Mucosa of gallbladder (tissue), 1 donor: ENCODE measurements at places on chromosomes 12 and 14. TPM values are rescaled to one million over a fixed set of nuclear protein-coding genes. Genes with fewer than 3 reads are reported as not detected.

GRCh38 chr12:118866346-118866745 lies 115.0 kb upstream of the SRRM4 start:
- DNase-seq, result no peak

DNA sequence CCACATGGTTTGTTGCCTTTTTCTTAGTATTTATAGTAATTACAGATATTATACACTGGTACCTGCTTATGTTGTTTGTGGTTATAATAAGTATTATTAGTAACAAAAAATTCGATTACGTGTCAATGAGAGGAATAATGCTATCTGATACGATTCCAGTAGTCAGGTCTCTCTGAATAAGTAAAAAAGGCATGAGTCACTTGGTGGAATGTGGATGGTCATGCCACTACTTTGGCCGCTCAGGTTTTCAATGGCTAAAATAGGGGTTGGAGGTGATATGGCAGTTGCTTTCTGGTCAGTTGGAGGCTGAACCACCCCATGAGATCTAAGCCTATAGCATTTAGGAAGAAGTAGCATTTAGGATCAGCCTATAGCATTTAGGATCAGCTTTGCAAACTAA lies 255.9 kb downstream of the NPAS3 start:
- no peak for DNase-seq

DNA sequence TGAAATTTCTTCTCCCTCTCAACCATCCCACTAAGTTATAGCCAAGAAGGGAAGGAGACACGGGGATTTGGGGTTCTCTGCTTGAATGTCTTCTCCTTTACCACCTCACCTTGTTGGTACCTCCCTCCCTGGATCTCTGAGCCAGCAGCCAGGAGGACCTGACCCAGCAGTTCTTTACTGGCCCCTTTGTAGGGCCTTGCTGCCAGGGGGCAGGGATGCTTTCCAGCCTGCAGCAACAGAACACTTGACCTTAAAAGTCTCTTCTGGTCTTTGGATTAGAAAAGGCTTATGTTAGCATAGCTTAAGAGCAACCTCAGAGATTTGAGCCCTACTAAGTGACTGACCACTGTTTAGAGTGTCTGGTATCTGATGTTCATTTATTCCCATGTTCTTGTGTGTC lies 10.4 kb downstream of the MLEC start:
- DNase-seq, result no peak

- DNase-seq, result no peak
Observed at GRCh38 chr12:90575995-90576394, 379.0 kb downstream of the CCER1 start.

DNA sequence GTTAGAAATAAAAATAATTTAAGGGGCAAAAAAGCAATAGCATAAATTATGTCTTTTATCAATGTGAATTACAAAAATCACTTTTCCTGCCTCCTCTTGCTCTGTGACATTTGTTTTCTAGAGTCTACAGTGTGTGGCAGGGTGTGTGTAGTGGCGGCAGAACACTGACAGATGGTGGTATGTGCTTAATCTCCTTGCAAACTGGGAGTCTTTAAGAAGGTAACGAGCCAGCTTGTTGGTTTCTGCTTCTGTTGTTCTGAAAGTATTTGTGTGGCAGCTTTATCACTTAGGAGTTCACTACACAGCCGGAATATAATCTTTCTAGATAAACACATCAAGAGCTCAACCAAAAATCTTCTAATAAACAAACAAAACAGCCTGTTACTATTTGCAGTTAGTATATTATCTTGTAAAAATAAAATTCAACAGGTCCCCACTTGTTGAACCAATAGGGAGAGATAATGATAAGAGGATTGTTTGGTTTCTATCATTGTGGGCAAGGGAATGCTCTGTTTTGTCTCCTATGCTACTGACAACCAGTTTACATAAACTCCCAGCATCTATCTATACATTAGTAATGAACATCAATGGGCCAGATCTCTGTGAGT lies 13.0 kb downstream of the CDKL1 start:
- DNase-seq, result no peak

GRCh38 chr12:110844551-110845338 lies 2.0 kb upstream of the CCDC63 start:
- no peak for DNase-seq

GRCh38 chr14:65791191-65791981 lies 378.9 kb downstream of the FUT8 start:
- no peak for DNase-seq

- DNase-seq, result no peak
Observed at GRCh38 chr12:54374562-54375258, 9.8 kb downstream of the ZNF385A start.

- DNase-seq, result no peak
Observed at GRCh38 chr14:24139272-24139934, 2.0 kb downstream of the EMC9 start.

DNA sequence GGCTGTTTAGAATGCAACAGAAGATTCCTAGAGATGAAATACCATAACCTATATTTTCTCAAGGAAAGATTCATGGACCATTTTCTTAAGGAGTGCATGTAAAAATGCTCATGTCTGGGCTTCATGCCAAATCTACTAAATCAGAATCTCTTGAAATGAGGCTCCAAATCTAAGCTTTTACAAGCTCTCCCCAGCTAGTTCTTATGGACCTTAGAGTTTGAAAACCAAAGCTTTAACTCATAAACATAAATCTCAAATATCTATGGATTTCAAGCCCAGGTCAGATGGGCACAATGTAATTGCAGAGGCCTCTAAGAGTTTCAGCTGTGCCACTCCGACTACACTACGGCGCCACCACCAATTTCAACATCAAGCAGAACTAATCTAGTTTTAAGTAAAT lies 117.3 kb upstream of the CAND1 start:
- no peak for DNase-seq

DNA sequence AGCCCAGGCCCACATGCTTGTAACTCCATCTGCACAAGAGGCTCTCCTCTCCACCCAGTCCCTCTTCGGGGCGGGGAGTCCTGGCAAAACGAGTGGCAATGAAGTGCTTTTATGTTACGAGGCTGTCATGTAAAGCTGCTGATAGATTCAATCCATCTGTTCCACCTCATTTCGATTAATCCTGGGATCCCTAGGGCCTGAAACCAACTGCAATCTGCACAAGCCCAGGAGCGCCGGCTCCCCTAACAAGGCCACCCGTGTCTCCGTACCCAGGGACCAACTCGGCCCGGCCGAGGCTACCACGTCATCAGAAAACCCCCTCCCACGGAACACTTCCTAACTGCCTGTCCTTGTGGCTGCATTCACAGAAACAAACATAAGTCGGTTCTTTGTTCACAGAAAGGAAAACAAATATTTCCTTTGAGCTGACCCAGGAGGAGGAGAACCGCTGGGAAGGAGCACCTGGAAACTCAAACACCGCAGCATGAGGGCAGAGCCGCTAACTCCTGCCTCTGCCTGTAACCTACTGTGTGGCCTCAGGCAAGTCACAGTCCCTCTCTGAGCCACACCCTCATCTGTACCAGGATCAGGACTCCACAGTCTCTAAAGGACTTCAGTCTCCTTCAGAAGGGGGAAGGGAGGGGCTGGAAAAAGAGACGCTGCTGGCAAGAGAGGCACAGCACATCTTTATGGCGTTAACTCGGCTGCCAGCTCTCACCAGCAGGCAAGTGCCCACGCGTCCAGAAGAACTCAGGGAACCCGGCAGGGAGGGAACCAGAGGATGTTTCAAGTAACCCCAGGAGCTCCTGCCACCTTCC lies 47.8 kb downstream of the CCDC88C start:
- DNase-seq, result no peak

Gene RNASE3
- total RNA-seq, result 0.52 TPM

Gene KRT72
- not detected for total RNA-seq

Gene RNASE7
- 22.1 TPM for total RNA-seq

Gene GEMIN2
- 9.4 TPM for total RNA-seq
